Activated CD4-positive, alpha-beta memory T cell treated with anti-CD3 and anti-CD28 coated beads, Interleukin-2, amount 10 ng/mL, durations not matched to agents 7 days and 5 days (primary cell): ENCODE measurements at places on chromosomes 13 and 19. TPM values are rescaled to one million over a fixed set of nuclear protein-coding genes. Genes with fewer than 3 reads are reported as not detected.

Gene ERFL
- 1.5 TPM for total RNA-seq

Gene MYPOP
- total RNA-seq = 12.5 TPM

Gene CEACAM4
- total RNA-seq = not detected

Gene TEX29
- 0.73 TPM for total RNA-seq

Gene ATXN8OS
- not detected for total RNA-seq

Gene CCNA1
- 3.8 TPM for total RNA-seq

Gene MEIS3
- total RNA-seq = not detected

Gene DACT3
- total RNA-seq = 0.15 TPM

Gene PLEKHF1
- 53.9 TPM for total RNA-seq

Gene TMC4
- 3.2 TPM for total RNA-seq

Gene PSG1
- total RNA-seq = not detected

Gene IGSF23
- not detected for total RNA-seq

Gene CRX
- total RNA-seq = not detected

Gene TEKTIP1
- total RNA-seq = 4.3 TPM

Gene CCL25
- not detected for total RNA-seq

Gene MEGF8
- total RNA-seq = 4.2 TPM

Gene ANKLE1
- 7.6 TPM for total RNA-seq

Gene PRTN3
- total RNA-seq = not detected

Gene ESD
- total RNA-seq = 76.7 TPM

Gene CYP2F1
- total RNA-seq = not detected

Gene ACTMAP
- total RNA-seq = 18.1 TPM

Gene RABAC1
- total RNA-seq = 105 TPM

Gene CALM3
- 446 TPM for total RNA-seq

Gene ZNF569
- 6.4 TPM for total RNA-seq

Gene ZNF546
- 7.5 TPM for total RNA-seq

Gene ZNF382
- 11.8 TPM for total RNA-seq

Gene APLP1
- total RNA-seq = 0.76 TPM

Gene CYP2A6
- total RNA-seq = not detected

Gene C19orf81
- not detected for total RNA-seq

Gene SIGLEC9
- 1.1 TPM for total RNA-seq

Gene GPR183
- 43.7 TPM for total RNA-seq

Gene ETHE1
- 91.1 TPM for total RNA-seq

Gene WDR87
- total RNA-seq = not detected

Gene DCT
- total RNA-seq = 0.10 TPM

Gene RFPL4AL1
- not detected for total RNA-seq

Gene MATK
- 15.9 TPM for total RNA-seq
